ENCODE measurements at places on chromosomes 7 and 10. TPM values are rescaled to one million over a fixed set of nuclear protein-coding genes. Genes with fewer than 3 reads are reported as not detected.

Gene GSAP
- 3.0 TPM for total RNA-seq

Gene DGKI
- 0.69 TPM for total RNA-seq

DNA sequence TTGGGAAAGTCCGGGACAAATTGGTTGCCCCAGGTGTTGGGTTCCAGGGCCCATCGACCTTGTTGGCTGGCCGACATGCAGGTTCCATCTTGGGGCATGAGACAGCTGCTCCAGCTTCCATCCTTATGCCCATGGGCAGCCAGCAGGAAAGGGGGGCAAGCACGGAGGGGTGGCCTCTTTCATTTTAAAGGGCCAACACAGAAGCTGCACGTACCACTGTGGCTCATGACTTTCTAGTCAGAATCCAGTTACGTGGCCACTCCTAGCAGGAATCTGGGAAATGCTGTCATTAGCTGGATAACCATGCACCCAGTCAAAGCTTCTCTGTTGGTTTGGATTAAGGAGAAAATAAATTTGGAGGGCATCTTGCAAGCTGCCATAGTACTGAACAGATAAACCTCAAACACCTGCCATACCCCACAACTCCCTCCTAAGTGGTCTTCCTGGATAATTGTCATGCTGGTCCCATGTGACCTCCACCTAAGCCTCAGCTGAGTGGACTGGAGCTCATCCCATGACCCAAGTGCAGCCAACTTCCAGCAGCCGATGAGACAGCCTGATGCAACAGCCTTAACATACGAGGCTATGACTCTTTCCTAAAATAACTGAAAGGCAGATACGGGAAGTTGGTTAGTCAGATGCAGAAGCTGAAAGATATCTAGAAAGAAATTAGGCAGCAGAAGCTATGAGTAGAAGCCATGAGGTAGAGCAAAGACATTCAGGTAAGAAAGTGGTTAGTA lies 21.4 kb upstream of the GSDME start:
- DNase-seq = no peak

Gene UPK3BL2
- 1.0 TPM for total RNA-seq

DNA sequence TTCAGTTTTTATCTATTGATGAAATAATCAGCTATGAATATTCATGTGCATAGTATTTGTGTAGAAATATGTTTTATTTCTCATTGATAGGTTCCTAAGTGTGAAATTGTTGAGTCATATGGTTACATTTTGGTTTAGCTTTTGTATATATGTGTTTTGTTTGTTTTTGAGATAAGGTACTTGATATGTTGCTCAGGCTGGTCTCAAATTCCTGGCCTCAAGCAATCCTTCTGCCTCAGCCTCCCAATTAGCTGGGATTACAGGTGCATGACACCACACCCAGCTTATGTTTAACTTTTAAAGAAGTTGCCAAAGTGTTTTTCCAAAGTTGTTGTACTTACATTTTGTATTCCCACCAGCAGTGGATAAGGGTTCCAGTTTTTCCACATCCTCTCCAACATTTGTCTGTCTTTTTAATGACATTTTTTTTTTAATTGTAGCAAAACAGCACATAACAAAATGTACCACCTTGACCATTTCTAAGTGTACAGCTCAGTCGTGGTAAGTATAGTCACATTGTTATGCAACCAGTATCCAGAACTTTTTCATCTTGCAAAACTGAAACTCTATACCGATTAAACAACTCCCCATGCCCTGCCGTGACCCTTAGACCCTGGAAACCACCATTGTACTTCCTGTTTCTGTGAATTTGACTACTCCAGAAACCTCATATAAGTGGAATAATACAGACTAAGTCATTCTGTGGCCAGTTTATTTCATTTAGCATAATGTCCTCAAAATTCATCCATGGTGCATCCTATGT lies 12.6 kb upstream of the UBE2D1 start:
- DNase-seq = no peak

DNA sequence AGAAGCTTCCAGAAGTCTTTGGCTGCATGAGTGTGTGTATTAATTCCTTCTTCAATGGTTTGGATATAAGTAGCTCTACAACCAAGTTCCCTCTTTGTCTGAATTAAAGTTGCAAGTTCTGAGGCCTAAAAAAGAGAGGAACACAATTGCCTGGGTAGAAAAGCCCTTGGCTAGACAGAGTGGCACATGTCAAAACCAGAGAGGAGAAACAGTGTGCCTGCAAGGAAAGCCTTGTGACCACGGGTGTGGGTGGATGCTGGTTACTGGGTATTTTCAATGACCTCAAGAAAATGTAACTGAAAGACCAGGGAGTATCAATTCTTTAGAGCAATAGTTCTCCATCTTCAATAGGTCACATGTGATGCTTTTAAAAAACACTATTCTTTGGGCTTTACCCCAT lies 148.3 kb downstream of the SVIL start:
- no peak for DNase-seq

GRCh38 chr7:27185854-27186667 lies 1.0 kb upstream of the HOXA11 start:
- DNase-seq = no peak

- DNase-seq = no peak
Measured at GRCh38 chr7:3825491-3825890, 524.4 kb downstream of the SDK1 start.

- DNase-seq = no peak
Measured at GRCh38 chr10:70052462-70053217, at the start of gene MACROH2A2. TSS of gene MACROH2A2 (plus strand) at chr10:70052846. CDS start at chr10:70075659, 22,813 bp downstream.

Gene LBX1
- not detected for total RNA-seq

- no peak for DNase-seq
Measured at GRCh38 chr7:94286111-94286510, 108.6 kb upstream of the COL1A2 start.

Measured in epithelial cell of proximal tubule (primary cell).